Activated CD4-positive, alpha-beta T cell treated with anti-CD3 and anti-CD28 coated beads, Interleukin-2, amount 10 ng/mL, durations not matched to agents 24 days and 14 days (primary cell): ENCODE measurements at places on chromosomes 3 and 15.

- DNase-seq: no peak
Measured at GRCh38 chr3:73298243-73299183, 237.1 kb downstream of the EBLN2 start.

- DNase-seq: no peak
Measured at GRCh38 chr3:161914703-161915417, 418.3 kb downstream of the OTOL1 start.

GRCh38 chr15:95142531-95142930, 911.2 kb downstream of the MCTP2 start:
- DNase-seq: no peak

GRCh38 chr15:48634893-48635292, 10.6 kb downstream of the FBN1 start:
- no peak for DNase-seq

DNA sequence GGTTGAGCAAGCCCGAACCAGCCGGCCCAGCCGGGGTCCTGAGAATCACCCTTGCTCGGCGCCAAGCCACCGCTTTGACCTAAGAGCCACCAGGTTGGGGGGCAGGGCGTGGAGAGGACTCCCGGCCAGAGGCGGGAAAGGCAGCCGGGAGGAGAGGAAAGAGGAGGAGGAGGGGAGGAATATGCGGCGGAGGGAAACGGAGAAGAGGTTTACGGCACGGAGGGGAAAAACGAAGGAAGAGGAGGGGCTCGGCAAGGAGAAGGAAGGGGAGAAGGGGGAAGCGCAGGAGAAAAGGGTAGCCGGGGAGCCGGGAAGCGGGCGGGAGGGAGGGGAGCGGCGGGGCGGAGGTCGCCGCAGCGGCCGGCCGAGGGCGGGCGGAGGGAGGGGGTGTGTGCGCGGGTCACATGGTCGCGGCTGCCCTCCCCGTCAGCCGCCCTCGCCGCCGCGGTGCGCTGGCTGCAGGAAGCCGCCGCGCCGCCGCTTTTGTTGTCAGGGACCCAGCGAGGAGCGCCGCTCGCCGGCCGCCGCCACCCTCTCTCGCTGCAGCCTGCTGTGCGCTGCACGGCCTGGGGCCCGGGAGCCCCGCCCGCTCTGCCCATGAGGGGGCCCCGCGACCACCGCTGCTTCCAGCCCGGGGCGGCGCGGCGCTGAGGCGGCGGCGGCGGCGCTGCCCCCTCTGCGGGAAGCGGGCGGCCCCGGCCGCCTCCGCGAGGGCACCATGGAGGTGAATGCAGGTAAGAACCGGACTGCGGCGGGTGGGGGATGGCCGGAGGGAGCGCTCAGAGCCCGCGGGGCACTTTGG, at the start of gene NR1D2:
TSS of gene NR1D2 (plus strand) at position 426 of the 802 bp plus-strand sequence. CDS start at position 719, 293 bp downstream.
- DNase-seq: peak; percentile 93

DNA sequence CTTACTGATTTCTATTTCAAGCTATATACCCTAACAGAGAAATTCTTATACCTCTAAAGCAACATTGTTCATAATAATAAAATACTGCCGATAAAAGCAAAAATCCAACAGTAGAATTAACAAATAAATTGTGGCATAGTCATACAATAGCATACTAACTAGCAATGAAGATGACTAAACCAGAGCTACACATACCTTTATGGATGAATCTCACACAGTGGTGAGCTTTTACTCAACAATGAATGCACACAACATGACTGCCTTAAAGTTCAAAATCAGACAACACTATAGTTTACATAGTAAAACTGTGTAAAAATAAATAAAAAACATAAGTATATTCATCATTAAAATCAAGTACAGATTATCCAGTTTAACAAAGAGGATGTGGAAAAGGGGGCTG, 99.1 kb downstream of the NR1I2 start:
- DNase-seq: no peak

DNA sequence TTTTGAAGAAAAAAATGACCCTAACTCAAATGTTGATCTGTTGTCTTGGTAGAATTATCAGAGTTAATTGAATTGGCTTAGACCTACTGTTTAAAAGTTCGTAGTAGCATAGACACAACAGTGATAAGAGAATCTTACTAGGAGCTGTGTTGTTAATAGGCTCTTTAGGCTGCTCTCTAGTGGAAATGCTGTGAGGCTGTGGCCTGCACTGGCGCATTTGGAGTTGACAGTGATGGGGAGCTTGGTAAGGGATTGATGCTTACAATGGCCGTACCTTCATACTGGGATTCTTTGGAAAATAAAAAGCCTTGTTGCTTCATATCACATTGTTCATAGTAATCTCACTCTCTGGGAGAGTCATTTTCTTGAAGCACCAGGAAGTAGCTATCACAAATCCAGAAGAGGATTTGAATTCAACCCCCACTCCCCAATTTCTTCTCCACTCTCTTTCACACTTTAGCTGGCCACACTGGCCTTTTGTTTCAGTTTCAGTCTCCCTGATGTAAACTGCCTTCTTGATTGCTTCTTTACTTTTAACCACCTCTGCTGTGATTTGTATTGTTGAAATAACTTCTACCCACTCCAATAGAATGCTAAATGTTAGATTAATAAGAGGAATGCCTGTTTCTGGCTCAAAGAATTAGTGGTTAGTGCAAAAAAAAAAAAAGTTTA, 56.6 kb downstream of the CEP63 start:
- no peak for DNase-seq

- DNase-seq: no peak
Measured at GRCh38 chr15:94346282-94346681, 114.9 kb downstream of the MCTP2 start.
